A172 (cell line): ENCODE measurements at places on chromosomes 6 and 20. TPM values are rescaled to one million over a fixed set of nuclear protein-coding genes. Genes with fewer than 3 reads are reported as not detected.

DNA sequence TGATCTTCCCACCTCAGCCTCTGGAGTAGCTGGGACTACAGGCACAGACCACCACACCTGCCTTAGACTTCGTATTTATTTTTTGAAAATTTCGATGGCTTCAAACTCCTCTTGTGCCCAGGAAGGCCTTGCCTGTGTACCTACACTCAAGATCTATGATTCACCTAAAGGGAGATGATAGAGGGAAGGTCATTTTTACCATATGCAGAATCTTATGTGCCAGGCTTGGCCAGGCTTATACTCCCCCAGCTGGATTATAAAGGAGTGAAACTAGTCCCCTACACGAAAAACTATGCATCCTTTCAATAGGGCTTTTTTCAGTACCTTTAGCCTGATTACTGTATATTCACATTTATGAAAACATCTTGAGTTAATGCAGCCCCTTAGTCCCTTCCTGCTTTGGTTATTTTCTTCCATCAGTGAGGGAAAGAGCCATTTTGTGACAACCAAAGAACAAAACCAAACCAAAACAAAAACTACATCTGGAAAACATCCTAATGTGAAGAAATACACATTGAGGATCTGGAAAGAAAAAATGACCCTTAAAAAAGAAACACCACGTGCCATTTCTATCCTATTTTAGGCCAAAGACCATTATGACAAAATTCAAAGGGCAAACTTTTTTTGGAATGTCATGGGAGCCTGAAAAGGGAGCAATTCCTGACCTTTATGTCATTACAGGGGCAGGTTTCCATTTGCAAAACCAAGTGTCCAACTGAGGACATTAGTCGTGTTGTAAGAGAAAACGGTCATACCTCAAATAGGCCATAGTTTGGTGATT, 34.7 kb downstream of the RIPOR2 start:
- DNase-seq = no peak

- peak; percentile 45 for DNase-seq
Observed at GRCh38 chr20:57509665-57510237, 15.2 kb downstream of the CTCFL start.

GRCh38 chr6:159468994-159469393, 224.0 kb downstream of the SOD2 start:
- DNase-seq = no peak

DNA sequence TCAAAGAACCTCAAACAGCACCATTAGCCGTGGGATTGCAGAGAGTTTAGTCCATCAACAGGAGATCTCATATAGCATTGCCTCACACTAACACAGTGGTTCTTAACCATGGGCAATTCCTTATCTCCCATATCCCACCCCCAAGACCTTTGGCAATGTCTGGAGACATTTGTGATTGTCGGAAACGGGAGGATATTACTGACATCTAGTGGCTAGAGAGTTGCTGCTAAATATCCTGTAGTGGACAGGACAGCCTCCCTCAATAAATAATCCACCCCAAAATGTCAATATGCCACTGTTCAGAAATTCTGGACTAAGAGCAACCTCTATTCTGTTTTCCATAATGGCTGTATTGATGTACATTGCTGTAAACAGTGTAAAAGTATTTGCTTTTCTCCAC, 210.1 kb upstream of the CCN2 start:
- peak; percentile 50 for DNase-seq

IP6K3 gene
- total RNA-seq = 6.8 and 6.9 TPM in 2 replicates

HLA-DQB1 gene
- not detected in 2 replicates for total RNA-seq

RAMACL gene
- 0.19 and 1.2 TPM in 2 replicates for total RNA-seq
